Germinal center (tissue), 1 donor: ENCODE measurements at places on chromosomes 16 and 17.

DNA sequence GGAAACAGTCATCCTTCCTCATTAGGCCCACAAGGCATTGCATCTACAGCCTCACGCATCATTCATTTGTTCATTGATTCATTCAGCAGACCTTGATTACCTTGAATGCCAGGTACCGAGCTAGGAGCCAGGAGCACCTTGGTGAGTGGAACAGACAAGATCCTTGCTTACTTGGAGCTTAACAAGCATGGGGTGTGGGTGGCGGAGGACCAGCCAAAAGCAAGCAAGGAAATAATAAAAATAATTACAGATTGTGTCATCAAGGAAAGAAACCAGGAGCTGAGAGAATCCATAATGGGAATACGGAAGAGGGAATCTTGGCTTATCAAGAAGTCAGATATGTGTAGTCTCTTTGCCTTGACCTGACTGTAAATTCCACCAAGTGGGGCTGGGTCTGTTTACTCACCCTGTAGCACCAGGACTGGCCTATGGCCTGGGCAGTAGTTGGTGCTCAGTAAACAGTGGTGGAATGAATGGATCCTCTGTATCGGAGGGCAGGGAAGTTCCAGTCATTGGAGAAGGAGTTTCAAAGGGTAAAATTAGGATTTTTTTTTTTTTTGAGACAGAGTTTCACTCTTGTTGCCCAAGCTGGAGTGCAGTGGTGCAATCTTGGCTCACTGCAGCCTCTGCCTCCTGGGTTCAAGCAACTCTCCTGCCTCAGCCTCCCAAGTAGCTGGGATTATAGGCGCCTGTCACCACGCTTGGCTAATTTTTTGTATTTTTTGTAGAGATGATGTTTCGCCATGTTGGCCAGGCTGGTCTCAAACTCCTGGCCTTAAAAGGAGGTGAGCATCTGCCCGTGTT, 157.7 kb downstream of the MSI2 start:
- DNase-seq = no peak

- peak; percentile 75 for DNase-seq
These were observed 3.2 kb upstream of the NLRP1 start for GRCh38 chr17:5587438-5588032.

- no peak for DNase-seq
These were observed 9.4 kb downstream of the ABCC1 start for GRCh38 chr16:15958703-15959348.

DNA sequence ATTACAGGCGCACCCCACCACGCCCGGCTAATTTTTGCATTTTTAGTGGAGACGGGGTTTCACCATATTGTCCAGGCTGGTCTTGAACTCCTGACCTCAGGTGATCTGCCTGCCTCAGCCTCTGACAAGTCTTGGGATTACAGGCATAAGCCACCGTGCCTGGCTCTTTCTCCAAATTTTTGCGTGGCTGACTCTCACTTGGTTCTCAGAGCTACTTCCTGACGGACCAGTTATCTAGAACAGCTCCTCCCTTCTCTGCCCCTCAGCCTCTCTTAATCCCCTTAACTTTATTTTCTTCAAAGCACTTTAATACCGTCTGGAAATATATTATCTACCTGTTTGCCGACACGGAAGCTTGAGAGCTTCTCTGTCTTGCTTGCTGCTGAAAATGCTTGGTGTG, 4.2 kb downstream of the YPEL2 start:
- DNase-seq = no peak

- no peak for DNase-seq
These were observed 12.4 kb upstream of the CACNG4 start for GRCh38 chr17:66952031-66952524.

- peak; percentile 57 for DNase-seq
These were observed 56.2 kb downstream of the PRMT7 start for GRCh38 chr16:68367030-68367429.

DNA sequence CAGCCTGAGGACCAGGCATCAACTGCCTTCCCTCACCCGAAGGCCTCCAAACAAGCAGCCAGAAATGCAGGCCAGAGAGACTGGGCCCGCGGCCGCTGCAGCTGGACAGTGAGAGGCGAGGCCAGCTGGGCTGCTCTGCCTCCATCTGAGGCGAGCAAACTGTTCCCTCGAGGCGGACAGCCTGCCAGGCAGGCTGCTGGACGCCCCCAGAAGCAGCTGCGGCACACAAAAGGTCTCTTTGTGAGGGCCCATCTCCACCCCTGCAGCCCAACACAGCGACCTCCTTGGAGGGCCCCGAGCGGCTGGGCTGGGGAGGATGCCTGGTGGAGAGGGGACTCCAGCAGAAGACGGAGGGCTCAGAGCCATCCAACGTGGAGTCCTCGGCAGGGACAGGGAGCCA, 4.7 kb downstream of the CORO7 start:
- no peak for DNase-seq

GRCh38 chr16:31198207-31198882, 4.2 kb downstream of the PYCARD start:
- no peak for DNase-seq

DNA sequence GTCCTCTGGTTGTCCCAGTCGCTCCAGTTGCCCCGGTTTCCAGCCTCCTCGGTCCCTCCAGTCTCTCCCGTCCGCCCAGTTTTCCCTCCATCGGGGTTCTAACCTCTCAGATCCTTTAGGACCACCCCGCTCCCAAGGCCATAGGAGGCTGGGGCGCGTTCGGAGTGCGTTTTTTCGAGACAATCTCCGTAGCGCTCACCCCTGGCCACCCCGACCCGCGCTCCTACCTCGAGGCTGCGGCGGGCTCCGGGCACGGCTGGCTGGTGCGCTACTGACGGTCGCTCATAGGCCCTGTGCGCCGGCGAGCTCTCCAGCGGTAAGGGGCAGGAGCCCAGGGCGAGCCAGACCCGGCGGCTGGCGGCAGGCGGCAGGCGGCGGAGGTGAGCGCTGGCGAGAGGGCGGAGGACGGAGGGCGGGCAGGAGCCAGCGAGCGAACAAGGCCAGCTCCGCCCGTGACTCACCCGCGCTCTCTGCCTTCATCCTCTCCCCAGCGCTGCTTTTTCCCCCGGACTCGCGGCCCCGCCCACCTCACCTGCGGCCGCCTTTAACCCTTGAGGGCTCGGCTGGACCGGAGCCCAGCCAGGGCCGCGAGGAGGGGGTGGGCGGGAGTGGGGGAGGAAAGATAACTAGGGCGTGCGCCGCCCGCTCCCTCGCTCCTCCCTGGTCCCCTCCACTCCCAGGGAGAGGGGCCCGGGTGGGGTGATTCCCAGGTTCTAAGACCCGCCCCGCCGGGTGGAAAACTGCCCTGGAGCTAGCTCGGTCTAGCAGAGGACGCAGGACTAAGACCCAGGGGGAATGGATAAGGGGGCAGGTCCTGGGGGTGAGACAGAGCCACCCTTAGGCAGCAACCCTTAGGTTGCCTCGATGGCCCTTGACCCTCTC, at the start of gene SP6:
SP6 (minus strand) TSS at position 472 of the 882 bp plus-strand sequence. CDS start 2,734 bp downstream, outside the sequence.
- DNase-seq = peak; percentile 49

- no peak for DNase-seq
These were observed 144.0 kb downstream of the MYO1D start for GRCh38 chr17:32732900-32733299.

DNA sequence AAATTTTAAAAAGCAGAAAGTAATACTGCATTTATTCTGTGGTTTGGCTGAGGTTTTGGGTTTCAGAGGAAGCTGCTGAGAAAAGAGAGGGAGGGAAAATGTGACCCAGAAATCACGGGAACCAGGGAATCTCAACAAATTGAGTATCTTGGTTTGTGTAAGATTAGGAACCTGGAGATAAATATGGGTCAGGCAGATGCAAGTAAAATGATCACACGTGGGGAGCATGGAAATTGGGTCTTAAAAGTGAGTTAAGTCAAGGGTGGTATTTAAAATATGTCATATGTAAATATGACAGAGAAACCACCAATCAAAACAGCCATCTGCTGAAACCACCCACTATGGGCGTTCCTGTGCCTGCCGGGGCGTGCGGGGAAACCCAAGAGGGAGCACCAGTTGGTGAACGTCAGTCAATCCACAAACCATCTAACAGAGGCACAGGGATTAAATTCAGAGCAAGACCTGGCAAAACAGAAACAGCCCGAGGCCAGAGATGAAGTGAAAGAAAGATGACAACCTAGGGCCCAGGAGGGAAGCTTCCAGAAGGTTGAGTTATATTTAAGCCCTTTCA, 33.4 kb downstream of the CDH13 start:
- DNase-seq = no peak

- DNase-seq = no peak
These were observed 188.5 kb downstream of the LGALS9B start for GRCh38 chr17:20278805-20279204.

- DNase-seq = no peak
These were observed 7.5 kb downstream of the MYH3 start for GRCh38 chr17:10649602-10650001.

DNA sequence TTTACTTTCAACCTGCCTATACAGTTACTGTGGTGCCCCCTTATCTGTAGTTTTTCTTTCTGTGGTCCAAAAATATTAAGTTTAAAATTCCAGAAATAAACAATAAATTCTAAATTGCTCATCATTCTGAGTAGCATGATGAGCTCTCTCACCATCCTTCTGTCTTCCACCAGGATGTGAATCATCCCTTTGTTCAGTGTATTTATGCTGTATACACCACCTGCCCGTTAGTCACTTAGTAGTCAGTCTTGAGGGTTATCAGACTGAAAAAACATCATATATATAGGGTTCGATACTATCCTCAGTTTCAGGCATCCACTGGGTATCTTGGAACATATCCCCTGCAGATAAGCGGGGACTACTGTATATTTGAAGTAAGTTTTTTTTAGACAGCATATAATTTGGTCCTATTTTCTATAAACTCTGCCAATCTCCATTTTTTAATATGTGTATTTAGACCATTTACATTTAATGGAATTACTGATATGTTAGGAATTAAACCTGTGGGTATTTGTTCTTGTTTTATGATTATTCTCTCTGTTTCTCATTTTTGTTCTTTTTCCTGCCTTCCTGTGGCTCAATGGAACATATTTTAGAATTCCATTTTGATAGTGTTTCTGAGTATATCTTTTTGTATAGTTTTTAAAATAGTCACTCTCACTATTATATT, 31.0 kb downstream of the TBX21 start:
- no peak for DNase-seq

GRCh38 chr17:81429821-81430551, 34.7 kb downstream of the BAHCC1 start:
- no peak for DNase-seq

GRCh38 chr17:3474212-3474611, 1.6 kb upstream of the ASPA start:
- DNase-seq = no peak

DNA sequence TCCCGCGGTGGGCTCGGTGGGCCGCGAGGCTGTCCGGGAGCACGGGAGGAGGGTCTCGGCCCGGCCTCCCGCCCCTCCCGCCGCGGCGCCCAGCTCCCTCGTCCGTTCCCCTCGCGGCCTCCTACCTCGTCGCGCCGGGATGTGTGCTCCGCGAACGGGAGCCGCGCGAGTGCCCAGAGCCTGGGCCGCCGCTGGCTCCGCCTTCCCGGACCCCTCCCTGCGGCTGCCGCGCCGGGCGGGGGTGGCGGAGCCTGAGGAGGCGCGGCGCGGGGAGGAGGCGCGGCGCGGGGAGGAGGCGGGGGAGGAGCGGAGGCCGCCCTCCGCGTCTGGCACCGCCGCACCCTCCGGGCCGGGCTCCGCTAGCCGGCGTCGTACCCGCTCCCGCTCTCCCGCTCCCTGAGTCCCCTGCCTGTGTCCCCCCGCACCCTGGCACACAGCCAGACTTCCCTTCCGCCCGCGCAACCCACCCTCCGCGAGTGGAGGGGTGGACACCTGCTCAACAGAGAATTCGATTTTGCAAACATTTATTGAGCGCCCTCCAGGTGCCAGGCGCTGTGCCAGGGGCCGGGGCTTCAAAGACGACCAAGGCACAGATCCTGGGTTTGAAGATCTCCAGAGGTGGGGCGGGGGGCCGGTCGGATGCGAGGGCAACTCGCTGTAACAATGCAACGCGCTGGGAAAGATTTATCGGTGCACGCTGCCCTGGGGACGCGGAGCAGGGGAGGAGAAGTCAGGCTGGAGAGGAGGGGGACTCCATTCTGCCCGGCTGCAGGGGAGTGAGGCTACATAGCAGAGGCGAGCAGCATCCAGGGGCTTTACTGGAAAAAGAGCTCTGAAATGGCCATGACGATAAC, at the start of gene MPP3:
MPP3 (minus strand) TSS at position 171 of the 854 bp plus-strand sequence. CDS start 1,240 bp downstream, outside the sequence.
- peak; percentile 49 for DNase-seq

DNA sequence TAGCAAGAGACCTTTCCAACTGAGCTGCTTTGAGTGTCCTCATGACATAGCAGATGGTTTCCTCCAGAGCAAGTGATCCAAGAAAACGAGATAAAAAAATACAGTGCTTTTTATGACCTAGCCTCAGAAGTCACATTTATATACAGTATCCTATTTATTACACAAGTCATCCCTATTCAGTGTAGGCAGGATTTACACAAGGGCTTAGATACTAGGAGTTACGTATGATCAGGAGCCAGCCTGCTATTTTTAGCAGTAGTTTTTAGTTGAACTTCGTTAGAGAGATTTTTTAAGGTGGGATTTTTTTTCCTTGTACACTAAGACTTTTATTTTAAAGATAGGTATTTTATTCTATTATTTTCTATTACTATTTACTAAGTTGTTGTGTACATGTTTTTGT, 58.4 kb downstream of the PHKB start:
- no peak for DNase-seq

DNA sequence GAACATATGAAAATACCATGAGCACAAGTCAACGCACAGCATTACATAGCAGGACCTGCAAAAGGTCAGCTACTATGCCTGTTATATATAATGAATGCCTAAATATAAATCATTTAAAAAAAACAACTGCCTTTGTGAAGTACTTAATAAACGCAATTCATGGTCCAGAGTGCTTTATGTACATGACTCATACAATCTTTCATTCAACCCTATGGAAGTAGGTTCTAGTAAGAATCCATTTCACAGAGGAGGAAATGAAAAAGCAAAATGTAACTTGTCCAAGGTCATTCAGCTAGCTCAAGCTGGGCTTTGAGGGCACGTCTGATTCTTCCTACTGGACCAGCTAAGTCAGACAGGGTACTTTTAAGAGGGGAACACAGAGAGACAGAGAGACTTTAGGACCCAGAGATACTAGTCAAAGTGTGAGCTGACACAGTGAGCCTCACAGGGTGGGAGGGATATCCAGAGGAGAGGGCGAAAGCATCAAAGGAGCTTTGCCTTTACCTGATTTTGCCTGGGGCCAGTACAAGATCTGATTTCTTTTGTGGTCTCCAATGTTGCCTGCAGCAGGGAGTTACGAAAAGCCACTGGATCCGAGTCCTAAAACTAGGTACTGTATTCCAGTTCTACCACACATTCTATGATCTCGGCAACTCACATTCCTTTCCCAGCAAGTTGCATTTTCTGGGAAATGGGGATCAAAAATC, 83.4 kb upstream of the ZFHX3 start:
- no peak for DNase-seq

DNA sequence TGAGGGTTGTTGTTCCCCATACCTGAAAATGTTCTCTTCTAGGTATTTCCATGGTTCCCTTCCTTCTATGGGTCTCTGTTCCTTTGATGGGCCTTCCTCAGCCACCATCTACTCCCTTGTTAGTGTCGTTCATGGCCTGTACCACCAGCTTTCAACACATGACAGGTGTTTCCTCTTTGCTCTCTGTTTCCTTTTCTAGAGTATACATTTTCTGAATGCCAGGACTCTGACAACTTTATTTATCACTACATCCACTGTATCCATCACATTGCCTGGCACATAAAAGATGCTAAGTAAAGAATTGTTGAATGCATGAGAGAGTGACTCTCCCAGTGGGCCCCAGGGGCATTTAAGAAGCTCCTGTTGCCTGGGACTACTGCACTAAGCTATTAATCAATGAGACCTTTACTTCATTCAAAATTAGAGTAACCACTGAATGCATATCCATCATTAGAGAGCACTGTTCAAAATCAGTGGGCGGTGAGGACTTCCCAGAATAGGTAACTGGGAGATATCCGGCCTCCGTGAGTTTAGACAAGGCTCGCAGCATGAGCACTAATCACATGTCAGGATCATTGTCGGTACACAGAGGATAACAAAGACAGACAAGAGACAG, 255.0 kb downstream of the CBLN1 start:
- no peak for DNase-seq
